HCT116 (cell line): ENCODE measurements at places on chromosomes 3 and 15.

DNA sequence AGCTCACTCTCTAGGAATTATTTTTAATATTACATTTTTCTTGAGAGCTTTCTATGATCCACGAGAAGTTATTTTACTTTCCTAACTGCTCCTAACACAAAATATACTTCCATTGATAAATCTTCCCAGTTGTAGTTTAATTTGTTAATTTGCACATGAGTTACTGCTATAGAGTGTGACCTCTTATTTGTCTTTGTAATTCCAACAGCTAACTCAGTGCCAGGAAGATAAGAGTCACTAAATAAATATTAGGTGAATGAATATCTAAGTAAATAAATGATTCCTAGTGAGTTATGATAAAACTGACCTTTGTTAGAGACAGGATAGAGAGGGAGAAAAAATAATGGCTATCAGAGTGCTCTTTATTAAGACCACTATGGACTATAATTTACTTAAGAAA, 319.9 kb downstream of the NAALADL2 start:
- no peak for DNase-seq

DNA sequence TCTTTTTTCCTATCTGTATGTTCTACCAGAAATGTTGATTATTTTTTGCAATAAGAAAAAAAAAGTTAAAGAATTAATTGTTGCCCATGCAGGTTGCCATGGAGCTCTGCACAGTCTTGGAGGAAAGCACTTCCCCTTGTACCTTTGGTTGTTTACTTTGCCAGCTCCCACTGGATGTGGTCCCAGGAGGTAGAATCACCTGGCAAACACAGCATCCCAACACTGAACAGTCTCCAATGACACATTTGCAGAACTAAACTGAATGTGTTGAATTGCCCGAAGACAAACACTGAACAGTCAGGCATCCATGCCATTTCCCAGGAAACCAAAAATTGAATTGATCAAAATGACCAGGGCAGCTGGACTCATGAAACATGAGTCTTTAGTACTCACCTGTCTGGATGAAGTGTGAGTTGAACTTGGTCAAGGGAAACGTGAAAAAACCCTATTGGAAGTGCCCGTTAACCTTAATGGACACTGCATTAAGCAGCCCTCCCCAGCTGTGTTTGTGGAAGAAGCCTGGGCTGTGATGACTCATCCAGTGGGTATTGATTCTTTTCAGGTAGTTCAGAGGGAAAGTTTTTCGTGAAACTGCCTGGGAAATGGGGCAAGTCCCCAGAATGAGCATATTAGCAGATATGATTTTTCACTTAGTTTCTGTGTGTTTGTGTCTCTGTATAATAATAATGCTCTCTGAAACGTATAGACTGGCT, 284.7 kb upstream of the STT3B start:
- peak; percentile 6 for DNase-seq

GRCh38 chr3:140529096-140529495, 148.8 kb upstream of the TRIM42 start:
- DNase-seq, result no peak

DNA sequence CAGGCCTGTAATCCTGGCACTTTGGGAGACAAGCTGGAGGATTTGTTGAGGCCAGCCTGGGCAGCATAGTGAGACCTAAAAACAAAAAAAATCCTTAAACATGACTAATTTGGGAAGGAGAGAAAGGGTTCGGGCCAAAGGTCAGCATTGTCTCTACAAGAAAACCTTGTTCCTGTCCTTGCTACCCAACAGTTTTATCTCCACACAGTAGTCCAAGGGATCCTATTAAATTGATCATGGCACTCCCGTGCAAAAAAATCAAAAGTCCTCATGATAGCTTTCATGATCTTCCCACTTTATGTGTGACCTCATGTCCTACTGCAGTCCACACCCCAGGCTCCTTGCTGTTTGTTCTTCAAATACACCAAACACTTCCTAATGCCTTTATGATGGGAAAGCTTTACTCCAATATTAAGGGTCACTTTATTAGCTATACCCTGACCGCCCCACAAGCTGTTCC, 4.2 kb downstream of the RPL15 start:
- no peak for DNase-seq

DNA sequence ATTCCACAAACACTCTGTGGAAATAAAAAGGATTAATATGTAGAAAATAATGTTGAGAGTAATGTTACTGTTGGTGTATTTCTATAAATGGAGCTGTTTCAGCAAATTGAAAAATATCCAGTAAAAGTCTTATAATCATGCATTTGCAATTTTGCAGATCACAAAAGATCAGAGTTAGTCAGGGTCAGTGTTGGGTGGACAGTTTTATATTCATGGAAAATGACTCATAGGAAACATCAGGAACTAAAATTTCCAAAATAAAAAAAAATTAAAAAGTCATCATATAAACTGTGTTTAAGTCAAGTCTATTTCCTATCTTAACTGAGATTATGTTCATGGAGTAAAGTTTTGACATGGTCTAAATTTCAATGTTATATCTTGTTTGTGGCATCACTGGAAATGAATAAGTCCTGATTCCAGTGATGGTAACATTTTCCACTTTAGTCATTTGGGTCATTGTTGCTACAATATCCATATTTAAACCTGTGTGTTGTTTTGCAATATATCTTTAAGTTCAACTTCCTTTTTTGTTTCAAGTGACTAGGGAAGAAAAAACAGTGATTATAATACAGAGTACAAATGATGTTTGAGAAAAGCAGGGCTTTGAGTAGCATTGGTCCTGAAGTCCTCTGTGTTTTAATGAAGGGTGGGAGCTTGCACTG, 37.8 kb downstream of the MITF start:
- DNase-seq, result no peak

DNA sequence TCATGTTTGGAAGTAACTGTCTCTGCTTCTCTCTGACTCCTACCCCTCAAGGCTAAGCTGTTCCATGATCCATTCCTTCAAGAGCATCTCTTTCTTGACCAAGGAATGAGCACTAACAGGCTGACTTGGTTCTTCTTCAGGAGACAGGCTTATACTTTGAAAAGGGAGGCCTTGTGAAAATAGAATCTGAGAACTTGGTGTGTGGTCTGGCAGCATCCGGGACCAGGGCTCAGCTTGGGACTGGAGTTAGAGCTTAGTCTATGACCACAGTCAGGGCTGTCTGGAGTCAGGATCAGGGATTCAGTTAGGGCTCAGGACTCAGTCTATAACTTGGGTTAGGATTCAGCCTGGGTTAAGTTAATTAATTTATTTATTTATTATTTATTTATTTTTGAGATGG, 44.9 kb upstream of the SLC6A6 start:
- DNase-seq, result no peak

DNA sequence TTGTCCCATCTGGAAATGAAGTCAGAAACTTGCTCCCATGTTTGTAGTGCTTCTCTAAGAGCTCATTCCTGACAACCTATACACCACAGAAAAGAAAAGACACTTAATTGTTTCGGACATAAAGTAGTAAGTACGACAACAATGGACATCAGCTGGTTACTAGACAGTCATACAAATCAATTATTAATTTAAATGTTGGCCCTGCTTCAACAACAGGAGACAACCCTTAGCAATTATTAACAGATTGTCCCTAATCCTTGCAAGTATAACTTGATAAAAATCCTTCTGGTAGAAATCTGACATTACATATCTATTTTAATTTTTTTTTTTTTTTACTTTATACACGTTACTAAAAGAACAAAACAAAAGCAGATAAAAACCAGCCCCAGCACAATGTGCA, 29.8 kb downstream of the ERICH6 start:
- no peak for DNase-seq

DNA sequence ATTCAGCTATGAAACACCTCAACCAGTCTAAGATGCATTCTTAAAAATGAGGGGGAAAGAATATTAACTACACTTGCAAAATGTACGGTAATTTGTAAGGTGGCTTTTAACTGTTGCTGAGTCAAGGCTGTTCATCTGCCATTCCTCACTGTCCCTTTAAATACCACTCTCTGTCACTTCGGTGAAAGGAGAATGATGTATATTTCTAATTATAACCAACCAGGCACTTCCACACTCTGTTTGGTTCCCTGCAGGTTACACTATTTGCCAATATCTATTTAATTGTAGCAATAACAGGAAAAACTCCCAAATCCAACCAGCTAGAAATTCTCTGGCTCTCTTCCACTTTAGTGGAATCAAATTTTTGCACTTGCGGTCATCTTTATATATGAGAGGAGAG, 70.5 kb upstream of the SLCO3A1 start:
- DNase-seq, result no peak

DNA sequence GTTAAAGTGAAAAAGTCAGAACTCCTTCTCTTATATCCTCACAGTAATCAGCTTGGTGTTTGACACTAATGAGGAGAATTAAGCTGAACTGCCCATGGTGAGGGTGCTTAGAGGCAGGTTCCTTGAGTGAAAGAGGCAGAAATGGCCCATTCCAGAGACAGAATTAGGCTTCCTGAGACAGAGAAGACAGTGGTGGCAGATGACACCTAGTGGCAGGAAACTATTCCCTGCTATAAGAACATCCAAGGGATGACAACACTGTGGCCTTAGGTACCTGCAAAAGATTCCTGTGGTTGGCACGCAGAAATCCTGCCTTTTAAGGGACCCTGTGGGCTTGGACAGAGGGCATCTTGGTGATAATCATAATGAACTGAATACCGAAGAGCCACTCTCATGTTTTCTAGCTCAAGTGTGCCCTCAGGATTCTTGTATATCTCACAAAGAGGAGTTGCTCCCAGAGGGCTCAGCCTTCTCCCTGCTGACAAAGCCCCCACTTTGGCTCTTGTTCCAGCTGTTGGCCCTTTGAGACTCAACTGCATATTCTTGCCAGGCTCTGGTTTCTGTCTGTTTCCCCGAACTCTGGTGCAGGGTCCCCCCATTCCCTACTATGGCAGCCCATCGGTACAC, 56.0 kb downstream of the KBTBD12 start:
- DNase-seq, result peak; percentile 54

- no peak for DNase-seq
Observed at GRCh38 chr3:169666376-169667165, 3.1 kb upstream of the MECOM start.
